Neural crest cell (in vitro differentiated cells): ENCODE measurements at places on chromosomes 12 and 14.

GRCh38 chr12:132106921-132107320 is 37.2 kb downstream of the DDX51 start:
- DNase-seq: no peak

GRCh38 chr12:121894633-121895032 is 6.0 kb downstream of the PSMD9 start:
- no peak for DNase-seq

DNA sequence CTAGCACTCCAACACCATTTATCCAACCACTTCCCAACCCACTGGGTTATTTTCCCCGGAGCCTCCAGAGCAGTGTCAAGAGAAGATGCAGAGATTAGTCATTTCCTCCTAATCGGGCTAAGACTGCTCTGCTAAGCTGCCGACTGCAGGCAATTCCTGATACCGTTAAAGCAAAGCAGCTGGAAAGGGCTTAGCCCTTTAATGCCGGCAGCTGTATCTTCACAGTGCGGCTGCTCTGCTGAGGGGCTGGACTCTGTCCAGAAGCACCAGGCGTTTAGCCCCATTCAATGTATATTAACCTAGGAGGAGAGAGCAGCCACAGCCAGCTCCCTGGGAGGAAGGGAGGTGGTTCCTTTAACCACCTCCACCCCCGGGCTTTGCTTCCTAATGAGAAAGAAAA is 11.1 kb downstream of the AQP6 start:
- DNase-seq: no peak

GRCh38 chr14:69002069-69002468 is 23.0 kb upstream of the ACTN1 start:
- DNase-seq: no peak

- DNase-seq: no peak
Measured at GRCh38 chr12:663293-663871, at the start of gene NINJ2. NINJ2 (minus strand) TSS chr12:663445; CDS start chr12:663360, 85 bp downstream.
